NCI-H1092 (cell line): ENCODE measurements at places on chromosomes 16 and 17.

GRCh38 chr16:1188432-1189189 lies 35.7 kb downstream of the CACNA1H start:
- no peak for DNase-seq

DNA sequence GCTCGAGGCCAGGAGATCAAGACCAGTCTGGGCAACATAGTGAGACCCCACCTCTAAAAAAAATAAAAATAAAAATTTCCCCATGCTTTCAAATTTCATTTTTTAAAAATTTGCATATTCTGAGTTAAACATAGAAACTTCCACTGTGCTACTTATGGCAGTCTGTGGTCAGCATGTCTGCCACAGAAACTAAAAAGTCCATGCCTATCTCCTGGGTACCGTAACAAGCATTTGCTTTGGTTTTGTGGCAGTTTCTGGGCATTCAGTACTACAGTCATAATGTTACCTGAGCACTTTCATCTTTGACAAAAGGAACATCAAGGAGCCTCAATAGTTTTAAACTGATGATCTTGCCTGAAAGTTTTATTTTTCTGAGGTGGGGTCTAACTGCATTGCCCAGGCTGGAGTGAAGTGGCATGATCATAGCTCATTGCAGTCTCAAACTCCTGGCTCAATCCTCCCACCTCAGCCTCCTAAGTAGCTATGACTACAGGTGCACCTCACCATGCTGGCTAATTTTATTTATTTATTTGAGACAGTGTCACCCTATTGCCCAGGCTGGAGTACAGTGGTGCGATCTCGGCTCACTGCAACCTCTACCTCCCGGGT lies 13.2 kb upstream of the ITGA2B start:
- DNase-seq = no peak

DNA sequence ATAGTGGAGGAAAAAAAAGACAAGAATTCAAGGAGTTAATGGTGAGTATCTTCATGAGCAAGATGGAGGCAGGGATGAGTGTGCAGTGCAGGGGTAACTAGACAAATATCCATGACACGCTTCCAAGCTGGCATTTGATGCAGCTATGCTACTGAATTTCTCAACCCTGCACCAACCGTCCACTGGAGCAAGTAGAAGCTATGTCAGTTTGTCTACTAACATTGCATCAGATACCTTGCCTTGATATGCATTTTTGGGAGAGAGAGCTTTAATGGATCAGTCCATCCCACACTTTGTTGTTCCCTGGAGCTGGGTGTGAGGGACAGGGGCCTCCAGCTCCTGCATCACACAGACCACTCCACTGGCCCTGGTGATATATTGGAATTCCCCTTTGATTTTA lies 16.4 kb downstream of the CCL11 start:
- no peak for DNase-seq

DNA sequence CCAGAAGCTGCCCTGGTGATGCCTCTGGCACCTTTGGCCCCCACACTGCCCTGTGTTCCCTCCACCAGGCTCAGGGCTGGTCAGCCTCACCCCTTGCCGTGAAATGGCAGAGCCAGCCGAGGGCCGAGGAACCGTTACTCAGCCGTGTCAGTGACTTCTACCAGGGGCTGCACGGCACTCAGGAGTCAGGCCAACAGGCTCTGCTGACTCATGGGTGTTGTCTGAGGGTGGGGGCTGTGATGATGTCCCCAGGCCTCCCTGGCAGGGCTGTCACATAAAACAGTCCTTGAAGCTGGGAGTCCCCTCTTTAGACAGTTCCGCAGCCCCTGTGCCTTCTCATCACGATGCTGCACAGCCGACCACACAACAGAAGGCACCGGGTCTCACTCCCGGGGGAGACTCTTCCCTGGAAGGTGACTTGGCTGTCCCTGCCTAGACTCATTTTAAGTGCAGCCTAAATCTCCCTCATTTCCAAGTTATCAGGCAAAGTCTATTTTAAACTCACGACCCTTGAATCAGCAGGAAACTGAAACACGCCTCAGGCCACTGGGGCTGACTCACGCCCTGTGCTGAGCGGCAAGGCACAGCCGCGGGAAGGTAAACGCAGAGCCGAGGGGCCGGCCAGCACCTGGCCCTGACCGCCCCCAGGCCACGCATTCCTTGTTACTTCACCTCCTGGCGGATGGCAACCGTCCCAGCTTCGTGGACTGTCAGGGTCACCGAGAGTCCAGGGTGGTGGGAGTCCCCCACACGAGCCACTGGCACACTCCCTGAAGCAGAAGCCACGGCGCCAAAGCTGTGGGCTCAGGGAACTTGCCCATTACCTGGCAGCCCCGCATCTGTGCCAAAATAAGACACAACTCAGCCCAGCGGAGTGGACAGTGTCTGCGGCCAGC lies 102.6 kb downstream of the ZNF778 start:
- DNase-seq = no peak

GRCh38 chr16:73252446-73252845 lies 204.5 kb upstream of the ZFHX3 start:
- DNase-seq = no peak

DNA sequence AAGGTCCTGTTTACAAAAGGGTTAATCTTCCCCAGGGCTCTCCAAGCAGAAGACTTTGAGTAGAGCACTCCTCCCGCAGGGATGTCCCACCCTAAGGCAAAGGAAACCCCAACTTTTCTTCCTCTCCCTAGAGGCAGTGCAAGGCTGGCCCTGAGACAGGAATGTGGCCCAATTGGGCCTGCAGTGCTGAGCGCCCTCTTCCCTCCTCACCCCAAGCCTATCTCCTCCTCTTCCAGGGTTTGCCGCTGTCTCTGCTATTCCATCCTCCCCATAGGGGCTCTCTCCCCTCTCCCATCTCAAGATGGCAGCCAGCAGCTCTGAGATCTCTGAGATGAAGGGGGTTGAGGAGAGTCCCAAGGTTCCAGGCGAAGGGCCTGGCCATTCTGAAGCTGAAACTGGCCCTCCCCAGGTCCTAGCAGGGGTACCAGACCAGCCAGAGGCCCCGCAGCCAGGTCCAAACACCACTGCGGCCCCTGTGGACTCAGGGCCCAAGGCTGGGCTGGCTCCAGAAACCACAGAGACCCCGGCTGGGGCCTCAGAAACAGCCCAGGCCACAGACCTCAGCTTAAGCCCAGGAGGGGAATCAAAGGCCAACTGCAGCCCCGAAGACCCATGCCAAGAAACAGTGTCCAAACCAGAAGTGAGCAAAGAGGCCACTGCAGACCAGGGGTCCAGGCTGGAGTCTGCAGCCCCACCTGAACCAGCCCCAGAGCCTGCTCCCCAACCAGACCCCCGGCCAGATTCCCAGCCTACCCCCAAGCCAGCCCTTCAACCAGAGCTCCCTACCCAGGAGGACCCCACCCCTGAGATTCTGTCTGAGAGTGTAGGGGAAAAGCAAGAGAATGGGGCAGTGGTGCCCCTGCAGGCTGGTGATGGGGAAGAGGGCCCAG lies 1.0 kb downstream of the PRRT2 start:
- DNase-seq = no peak

DNA sequence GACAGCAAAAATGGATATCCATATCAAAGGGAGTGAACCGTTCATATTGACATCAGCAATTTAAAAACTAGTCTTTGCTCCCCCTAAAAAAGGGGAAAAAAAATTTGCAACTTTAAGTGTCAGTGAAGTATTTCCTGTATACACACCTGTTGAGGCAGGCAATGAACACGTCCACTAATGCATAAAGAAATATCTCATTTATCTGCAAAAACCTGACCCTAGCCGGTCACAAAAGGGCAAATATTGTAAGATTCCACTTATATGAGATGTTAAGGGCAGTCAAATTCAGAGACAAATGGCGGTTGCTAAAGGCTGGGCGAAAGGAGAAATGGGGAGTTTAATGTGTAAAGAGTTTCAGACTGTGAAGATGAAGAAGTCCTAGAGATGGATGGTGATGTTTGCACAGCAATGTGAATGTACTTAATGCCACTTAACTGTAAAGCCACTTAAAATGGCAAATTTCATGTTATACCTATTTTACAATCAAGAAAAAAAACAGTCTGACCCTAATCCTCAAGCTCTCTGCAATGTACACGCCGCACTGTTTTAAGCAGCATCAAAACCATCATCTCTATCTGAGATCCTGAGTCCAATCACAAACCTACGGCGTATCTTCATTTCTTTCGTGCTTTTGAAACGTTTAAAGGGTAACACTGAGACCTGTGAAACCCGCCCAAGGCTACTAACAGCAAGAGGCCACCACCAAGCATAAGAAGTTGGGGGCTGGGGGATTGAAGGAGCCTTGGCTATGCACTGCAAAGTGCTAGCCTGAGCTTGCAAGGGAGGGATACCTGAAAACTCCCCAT lies 1.1 kb downstream of the PARN start:
- DNase-seq = no peak

DNA sequence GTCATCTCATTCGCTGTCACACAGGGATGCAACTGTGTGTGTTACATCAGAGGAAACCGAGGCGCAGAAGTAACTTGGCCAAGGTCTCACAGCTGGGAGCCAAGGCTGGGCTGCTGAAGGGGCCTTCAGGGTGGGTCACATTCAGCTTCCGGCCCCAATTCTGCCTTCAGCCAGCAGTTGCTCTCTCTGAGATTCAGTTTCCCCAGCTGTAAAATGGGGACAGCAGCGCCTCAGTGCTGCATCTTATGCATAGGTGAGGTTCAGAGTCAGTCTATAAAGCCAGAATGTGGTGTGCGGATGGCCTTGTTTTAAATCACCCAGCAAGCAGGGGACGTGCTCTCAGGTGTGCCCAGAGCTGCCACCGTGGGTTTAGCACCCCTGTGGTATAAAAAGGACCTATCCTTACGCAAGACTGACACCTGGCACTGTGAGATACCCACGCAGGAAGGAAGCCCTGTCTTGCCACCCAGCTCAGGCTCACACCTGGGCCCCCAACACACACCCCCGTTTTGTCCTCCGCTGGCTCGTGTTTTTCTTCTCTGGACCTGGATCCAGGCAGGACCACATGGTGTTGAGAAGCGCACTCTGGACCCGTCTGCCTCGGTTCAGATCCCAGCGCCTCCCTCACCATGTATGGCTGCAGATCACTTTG lies 94.6 kb upstream of the GSE1 start:
- DNase-seq = no peak

- no peak for DNase-seq
Measured at GRCh38 chr17:58329035-58329809, 627 bp upstream of the TSPOAP1 start.

- DNase-seq = no peak
Measured at GRCh38 chr17:45353043-45353442, 36.2 kb upstream of the MAP3K14 start.

DNA sequence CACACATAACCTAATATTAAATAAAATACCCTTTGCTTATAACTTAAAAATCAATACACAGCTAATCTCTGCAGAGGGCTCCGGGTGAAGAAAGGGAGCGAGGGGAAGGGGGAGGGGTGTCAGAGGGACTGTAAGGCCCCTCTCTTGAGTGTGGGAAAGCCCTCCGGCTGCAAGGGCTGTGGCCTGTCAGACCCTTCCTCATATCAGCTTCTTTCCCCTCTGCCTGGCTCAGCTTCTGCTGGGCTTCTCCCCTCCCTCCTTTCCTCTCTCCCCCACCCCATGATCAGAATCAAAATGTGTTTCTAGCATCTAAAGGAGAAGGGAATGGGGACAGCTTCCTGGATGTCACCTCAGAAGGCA lies 4.6 kb upstream of the SCRN2 start:
- DNase-seq = no peak

DNA sequence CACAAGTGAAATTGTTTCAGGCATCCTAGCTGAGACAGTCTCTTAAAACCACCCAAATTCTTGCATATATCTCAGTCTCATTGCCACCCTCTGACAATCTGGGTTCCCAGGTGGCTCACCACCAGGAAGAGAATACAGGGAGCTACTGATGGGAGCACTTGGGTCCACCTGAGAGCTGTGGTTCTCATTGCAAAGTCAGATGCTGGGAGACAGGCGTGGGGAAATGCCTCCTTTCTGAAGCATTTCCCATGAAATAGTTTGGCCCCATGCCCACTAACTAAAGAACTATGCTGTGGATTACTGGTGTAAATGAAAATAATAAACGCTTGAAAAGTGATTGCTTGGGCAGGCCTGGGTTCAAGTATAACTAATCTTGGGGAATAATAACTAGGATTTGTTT lies 70.3 kb downstream of the CMC2 start:
- DNase-seq = no peak

GRCh38 chr17:50150354-50151040 lies at the start of gene PPP1R9B:
Gene PPP1R9B, minus strand, starts transcription at chr17:50150677. Its CDS starts 164 bp downstream, at chr17:50150513.
- DNase-seq = no peak

- DNase-seq = no peak
Measured at GRCh38 chr16:5852151-5852550, 754.6 kb upstream of the EEF2KMT start.

DNA sequence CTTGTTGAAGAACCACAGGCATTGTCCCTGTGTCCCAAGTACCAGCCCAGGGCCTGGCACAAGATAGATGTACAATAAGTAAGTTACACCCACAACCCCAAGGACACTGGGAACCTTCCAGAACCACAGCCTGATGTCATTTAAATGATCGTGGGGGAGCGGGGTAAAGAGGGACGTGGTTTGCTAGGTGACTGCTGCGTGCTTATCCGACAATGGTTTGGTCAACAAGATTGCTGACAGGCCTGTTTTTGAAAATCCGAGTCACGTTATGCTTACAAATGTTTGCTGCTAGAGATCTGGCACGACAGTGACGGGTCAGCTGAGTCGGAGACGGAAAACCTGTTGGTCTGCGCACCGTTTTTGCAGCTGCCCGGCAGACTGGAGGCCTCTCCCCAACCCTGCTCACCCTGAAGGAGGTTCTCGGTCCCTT lies 22.8 kb downstream of the COTL1 start:
- no peak for DNase-seq

DNA sequence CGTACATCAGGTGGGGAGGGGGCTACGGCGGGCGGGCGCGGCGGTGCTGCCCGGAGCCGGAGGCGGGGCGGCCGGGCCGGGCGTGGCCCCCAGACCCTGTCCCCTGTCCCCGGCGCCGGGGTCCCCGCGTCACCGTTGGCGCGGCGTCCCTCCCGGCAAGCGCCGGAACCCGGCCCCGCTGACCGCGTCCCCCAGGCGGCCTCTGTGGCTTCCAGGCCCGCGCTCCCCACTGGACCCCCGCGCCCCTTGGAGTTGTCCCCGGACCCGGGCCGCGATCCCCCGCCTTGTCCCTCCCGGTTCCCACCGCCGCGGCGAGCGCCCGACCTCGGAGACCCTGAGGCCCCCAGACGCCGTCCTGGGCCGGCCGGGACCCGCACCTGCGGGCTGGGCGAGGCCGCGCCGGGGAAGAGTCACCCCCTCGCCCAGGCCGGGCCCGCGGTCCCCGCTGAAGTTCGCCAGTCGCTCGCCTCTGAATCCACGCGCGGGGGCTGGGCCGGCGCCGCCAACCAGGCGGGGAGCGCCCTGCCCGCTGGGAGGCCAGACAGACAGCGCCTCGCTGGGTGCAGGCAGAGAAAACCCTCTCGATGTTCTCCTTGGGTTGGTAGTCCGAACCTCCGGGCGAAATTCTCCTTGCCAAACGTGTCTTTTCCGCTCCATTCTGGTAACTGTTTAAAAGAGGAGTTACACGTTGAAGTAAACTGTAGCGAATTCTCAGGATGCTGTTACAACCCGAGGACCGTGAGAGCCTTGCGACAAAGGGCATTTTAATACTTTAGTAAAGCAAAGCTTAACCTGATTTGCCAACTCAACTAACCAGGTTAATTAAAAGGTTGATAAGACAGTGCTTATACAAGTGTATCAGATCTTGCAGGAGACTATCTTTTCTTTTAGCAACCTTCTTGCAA lies 761 bp downstream of the GAN start:
- DNase-seq = no peak
